ENCODE measurements at places on chromosomes 5 and 9.

- no peak for DNase-seq
Measured at GRCh38 chr9:108041551-108041950, 552.0 kb upstream of the KLF4 start.

DNA sequence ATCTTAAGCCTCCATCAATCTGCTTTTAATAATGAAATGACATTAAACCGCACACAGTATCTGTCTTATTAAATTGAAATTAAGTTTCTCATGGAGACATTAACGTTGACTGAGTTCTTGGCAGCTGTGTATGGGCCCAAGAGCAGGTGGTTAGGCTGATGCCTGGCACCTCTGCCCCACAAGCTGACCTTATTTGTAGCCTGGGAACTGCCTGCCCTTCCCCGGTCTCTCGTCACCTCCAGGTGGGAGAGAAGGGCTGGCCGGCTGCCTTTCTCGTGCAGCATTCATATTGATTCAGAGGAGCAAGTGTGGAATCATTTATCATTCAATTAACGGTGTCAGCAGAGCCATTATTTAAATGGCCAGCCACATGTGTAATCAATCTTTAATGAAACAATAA, 53.0 kb upstream of the FCN1 start:
- no peak for DNase-seq

GRCh38 chr9:134932606-134933005, 14.9 kb upstream of the FCN1 start:
- no peak for DNase-seq

- DNase-seq = no peak
Measured at GRCh38 chr9:124257070-124257843, 492 bp upstream of the NEK6 start.

DNA sequence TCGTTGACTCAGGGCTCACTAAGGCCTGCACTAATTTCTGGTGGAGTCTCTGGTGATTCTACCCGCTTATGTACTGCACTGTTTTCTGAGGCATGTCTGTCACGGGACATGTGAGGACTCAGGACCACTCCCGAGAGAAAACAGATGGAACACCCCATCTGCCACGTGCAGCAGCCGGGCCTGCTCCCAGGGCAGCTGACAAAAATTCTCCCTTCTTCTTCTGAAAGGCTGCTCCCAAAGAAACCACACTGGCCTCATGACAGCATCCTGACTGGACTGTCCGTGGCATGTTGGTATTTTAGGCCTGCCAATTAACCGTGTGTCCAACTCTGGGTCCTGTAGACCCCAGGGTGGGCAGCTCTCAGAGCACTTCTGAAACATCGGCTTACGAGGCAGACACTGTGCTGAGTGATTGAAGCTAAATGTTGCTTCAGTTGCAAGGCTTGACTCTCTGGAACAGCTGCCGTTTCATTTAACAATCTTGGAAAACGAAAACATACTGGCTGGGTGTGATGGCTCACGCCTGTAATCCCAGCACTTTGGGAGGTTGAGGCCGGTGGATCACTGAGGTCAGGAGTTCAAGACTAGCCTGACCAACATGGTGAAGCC, 39.0 kb downstream of the FAM240B start:
- DNase-seq = no peak

DNA sequence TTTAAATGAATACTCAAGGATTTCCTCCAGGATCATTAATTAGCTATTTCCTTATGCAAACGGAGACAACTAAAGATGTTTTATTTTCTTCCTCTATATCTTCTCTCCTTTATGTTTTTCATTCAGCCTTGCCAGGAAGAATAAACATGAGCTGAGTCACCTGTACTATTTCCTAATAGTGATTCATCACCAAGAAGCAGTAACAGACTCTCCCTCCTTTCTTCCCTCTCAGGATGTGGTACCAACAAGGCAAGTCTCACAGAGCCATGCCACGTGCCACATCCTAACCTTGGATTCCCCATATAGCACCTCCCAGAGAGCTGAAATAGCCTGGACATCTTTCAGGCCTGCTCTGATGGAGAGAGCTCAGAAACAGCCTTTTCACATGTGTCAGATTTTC, 758.6 kb upstream of the DMAC1 start:
- DNase-seq = no peak

DNA sequence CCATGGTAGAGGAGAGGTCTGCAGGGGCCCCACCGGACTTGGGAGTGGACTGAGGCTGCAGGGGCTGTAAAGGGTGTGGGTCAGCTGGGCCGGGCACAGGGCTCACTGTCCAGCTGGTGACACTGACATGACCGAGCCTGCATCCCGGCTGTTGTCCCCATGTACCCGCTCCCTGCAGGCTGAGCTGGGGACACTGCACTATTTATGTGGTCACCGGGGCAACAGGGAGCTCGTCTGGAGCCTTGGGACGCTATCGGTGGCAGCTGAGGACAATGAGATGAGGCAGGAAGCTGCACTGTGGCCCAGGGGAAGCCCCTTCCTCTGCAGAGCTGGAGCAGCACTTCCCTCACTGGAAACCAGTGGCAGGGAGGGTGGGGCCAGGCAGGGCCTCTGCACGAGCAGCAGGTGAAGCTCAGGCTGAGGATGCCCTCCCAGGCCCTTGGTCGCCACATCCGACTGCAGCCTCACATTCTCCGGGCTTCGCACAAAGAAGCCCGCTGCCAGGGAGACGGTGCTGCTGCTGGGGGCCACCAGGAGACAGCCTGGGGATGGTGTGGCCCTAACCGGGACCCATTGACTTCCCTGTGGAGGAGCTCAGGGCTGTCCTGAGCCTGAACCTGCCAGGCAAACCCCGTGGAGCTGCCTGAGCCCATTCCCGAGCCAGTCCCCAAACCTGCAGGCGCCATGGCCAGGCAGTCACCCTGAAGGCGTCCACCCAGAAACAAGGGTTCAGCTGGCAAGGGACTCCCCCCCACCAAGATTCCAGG, 26.4 kb downstream of the ZDHHC11B start:
- no peak for DNase-seq

DNA sequence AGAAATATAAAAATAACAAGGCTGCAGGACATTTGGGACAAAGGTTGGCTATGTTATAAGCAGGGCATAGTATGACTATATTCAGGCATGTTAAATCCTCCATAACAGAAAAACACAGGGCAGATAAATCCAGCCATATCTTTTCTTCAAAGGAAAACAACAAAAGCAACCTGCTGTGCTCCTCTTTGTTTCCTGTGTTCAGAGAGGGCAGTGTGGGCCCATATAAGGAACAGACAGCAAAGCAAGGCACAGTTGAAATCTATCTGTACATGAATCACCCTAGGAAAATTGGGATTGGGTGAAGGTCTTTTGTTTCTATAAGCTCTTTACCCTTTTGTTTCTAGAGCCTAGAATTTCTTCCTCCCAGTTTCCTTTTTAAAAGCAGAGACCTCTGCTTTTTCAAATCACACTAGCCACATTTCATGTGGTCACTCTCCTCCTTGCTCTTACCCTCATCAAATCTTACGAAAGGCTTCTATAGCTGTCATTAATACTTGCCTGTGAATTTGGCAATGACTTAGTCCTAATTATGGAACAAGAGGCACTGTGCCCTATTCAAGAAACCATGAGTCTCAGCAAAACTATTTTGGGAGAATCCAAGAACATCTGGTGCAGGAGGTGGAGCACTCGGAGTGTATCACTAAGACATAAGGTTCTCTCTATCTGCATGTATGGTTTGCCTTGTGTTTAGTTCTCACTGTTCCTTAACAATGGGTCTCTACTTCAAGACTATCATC, 1.8 kb downstream of the GZMA start:
- no peak for DNase-seq

GRCh38 chr9:102225841-102226441, 487.5 kb upstream of the GRIN3A start:
- DNase-seq = no peak

GRCh38 chr5:134647750-134648424, 698 bp upstream of the SEC24A start:
- no peak for DNase-seq

DNA sequence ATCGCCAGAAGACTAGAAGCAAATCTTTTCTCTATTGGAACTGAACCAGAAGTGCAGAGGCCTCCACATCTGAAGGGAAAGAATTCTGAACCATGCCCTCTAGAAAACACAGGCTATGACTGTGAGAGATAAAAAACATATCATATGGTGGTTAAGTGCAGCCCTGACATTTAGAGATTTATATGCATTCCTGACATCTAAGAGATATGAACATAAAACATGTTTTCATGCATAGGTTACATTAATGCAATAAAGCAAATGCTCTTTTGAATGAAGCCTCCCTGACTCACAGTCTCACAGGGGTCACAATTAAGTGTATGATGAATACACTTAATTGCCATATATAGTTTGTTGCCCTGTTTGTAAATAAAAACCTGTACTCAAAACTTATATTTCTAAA, 28.9 kb upstream of the CKMT2 start:
- no peak for DNase-seq

DNA sequence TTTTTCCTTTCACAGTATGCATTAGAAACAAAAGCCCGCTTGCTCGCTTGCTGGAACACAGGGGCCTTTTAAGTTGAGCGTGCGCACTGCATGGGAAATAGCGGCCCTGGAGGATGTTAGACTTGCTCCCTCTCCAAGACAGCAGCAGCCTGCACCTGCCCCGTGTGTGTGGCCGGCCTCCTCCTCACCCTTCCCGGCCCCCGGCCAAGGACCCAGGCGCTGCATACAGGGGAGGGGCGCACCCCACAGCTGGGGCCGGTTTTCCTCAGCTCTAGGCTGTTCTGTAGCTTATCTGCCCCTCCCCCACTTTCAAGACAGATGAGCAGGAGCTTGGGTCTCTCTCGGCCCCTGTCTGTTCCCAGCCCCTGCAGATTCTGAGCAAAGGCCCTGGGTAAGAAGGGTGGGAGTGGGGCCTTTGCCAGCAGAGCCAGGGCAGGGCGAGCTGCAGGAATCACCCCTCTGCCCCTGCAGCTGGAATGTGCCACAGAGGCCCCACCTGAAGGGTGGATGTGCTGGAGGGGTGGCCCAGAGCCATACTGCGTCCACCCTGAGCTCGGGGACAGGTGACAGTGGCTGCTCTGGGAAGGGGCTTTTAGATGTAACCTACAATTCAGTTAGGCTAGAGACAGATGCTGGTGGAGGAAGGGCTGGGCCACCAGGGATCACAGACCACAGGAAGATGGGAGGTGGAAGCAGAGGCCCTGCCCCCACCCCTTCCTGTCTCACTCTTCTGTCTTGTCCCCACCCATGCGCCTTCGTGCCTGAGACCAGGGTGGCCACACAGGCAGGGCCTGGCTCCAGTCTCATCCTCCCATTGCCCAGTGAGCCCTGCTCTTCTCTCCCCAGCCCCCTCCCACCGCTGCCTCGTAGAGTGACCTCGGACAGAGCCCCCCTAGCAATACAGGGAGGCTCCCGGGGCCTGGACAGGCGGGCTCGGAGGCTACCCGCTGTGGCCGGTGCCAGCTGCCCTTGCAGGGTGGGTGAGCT, 132.4 kb downstream of the DAB2IP start:
- DNase-seq = no peak

- no peak for DNase-seq
Measured at GRCh38 chr5:97010606-97011005, 74.7 kb downstream of the LNPEP start.

- DNase-seq = no peak
Measured at GRCh38 chr5:123718238-123718637, 206.3 kb downstream of the CSNK1G3 start.

Data from KG1 (cell line).